Dermis microvascular lymphatic vessel endothelial cell (primary cell): ENCODE measurements at places on chromosomes 6 and 20.
A peak's percentile ranks its signal among the peaks of the same experiment; 100 is the strongest.

GRCh38 chr20:37977338-37977737 lies 55.9 kb downstream of the TTI1 start:
- no peak for DNase-seq

DNA sequence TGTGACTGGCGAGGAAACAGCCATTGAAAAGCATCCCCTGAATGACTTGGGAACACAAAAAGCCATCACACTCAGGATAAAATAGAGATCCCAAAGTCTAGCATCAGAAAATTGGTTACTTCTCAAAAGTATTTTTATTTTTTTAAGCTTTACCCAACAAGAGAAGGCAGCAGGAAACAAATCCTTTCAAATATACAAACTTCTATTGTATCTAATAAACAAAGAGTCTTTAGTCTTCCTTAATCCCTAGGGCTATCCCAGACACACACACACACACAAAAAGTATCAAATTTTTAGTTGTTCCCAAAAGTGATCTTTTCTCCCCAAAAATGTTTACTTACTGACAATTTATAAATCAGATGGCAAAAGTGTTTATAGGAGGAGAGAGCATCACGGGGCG lies 33.2 kb upstream of the MARCKS start:
- DNase-seq, result no peak

GRCh38 chr6:132481189-132481588 lies 31.7 kb downstream of the STX7 start:
- DNase-seq, result no peak

GRCh38 chr6:9295644-9296043 lies 860.3 kb upstream of the SLC35B3 start:
- DNase-seq, result no peak

DNA sequence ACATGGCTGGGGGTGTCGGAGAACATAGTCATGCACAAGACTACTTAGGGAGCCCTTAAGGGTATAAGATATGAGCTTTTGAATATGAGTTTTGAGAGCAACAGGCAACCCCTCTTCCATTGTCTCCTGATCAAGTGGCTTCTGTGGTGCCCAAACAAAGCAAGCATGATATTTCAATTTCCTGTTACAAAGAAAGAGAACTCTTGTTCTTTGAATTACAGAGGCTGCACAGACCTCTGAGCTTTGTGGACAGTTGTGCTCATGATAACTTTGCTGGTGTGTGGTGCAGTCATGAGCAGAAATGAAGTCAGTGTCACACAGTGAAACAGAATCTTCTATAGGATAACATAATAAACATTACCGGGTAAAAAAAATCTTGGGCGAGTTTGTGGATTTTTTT lies 66.8 kb upstream of the THEMIS start:
- DNase-seq, result no peak

DNA sequence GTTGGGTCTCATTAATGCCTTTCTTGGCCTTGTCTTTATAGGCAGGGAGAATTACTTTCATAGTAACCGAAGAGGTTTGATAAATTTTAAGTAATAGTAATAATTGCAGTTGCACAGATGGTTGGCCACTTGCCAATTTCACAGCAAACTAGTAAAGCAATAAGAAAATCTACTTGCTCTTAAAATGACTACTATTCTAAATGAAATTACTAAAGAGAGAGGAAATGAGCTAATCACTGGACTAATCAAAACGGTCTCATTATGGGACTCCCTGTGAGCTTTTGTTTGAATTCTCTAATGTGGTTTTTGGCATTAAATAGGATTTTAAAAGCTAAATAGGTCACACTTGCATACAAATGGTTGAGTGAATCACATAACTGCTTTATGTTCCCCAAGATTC lies 227.4 kb upstream of the PLN start:
- DNase-seq, result no peak

DNA sequence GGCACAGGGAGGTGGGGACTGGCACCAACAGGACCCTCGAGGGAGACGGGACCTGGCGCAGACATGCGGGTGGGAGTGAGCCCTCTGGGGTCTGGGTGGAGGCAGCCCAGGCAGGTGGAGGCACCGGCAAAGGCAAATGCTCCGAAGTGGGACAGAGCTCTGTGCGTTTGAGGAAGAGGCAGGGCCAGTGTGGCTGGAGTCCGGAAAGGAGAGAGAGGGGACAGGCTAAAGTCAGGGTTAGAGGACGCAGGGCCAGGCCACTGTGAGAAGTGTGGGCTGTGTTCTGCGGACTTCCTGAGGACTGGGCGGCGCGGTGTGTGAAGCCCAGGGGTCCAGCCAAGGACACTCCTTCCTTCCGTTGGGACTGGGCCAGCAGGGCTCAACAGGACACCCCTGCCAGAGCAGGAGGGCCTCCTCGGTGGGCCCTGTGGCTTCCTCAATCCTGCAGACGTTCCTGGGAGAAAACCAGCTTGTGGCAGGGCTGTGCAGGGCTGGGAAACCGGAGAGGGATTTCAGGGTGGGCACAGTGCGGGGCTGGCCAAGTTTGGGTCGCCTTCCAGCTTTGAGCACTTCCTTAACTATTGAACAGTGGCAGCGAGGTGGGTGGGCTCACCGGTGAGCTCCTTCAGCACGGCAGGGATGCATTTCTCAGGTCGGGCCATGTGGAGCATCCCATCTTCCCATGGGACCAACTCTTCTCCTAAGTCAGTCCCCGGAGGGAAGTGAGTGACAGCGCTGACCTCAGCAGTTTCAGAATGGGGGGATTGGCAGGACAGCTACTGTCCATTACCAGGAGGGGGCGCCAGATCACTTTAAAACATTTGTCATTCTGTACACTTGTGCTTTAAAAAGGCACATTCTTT lies 22.5 kb downstream of the MOCS3 start:
- DNase-seq, result peak; percentile 73

- no peak for DNase-seq
These were observed 24.0 kb downstream of the CTCFL start for GRCh38 chr20:57500962-57501361.

DNA sequence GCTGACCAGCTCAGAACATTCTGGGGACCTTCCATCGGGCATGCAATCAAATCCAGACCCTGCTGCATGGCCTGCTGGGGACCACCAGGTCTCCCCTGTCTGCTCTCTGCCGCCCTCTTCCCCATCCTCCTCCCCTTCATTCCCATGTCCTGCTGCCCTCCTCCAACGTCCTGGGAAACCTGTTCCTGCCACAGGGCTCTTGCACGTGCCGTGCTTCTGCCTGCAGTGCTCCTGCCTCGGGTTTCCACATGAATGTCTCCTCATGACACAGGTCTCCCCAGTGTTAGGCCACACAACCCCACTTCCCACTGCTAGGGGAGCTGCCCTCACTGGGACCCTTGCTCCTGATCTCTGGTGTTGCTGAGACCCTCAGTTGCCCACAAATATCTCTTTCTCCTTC lies 37.2 kb downstream of the SULF2 start:
- no peak for DNase-seq

DNA sequence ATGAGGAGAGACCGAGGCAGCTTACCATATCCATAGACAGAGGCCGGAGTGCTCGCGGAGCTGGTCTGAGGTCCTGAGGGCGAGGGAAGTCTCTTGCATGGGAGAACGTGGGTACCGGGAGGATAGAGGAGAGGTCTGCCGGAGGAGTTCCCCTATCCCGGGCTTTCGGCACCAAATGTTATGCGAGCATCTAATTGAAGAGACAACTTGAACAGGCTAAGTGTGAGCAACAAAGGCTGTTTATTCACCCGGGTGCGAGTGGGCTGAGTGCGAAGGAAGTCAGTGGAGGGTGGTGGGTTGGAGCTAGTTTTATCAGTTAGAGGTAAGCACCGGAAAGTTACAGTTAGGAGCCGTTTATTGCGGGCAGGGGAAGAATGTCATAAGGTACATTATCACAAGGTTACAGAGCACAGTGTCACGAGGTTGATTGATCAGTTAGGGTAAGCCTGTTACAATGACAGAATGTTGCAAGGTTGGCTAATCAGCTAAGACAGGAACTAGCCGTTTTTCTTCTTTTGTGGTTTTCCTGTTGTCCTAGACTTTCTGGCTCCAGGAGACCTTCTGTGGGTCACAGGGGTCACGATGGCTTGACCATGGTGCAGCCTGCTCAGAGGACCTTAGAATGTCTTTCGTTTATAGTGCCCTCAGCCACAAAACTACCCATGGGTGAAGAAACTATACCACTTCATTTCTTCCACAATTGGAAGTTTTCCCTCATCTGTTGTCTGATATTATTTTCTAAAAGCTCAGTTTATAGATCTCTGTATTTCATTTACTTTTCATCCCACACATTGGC lies 746.0 kb upstream of the ADGRB3 start:
- no peak for DNase-seq

GRCh38 chr6:168314948-168315347 lies 4.6 kb downstream of the DACT2 start:
- no peak for DNase-seq

GRCh38 chr20:37416848-37417616 lies 71.1 kb downstream of the SRC start:
- DNase-seq, result no peak

GRCh38 chr6:110345025-110345424 lies 13.1 kb downstream of the METTL24 start:
- no peak for DNase-seq

DNA sequence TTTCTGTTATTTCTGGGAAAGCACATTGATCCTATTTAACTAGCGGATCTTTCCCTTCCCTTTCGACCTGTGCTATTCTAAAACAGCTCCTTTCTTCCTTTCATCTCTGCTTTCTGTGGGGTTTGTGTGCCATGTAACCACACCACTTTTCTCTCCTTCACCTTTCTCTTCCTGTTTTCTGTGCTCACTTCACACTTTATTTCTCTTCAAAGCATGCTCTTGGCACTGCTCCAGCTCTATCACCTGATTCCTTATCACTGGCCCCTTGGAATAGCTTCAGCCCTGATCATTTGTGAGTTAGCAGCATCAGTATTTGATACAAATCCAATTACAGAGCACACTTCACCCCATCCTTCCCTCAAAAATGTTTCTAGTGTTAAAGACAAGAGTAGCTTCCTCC lies 8.1 kb upstream of the METTL24 start:
- no peak for DNase-seq

DNA sequence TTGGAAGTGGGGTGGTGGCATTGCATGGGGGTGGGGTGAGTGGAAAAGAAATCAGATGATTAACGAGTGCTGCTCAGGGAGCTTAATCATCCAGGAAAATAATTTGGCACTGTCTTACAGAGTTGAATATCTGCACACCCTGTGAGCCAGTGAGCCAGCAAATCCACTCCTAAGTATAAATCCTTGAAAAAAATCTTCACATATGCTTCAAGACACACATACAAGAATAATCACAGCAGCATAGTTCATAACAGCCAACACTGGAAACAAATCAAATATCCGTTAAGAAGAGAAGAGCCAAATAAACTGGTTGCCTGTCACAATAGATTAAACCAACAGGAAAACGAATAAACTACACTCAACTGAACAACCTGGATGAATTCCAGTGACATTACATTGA lies 62.8 kb downstream of the SAMD3 start:
- no peak for DNase-seq

DNA sequence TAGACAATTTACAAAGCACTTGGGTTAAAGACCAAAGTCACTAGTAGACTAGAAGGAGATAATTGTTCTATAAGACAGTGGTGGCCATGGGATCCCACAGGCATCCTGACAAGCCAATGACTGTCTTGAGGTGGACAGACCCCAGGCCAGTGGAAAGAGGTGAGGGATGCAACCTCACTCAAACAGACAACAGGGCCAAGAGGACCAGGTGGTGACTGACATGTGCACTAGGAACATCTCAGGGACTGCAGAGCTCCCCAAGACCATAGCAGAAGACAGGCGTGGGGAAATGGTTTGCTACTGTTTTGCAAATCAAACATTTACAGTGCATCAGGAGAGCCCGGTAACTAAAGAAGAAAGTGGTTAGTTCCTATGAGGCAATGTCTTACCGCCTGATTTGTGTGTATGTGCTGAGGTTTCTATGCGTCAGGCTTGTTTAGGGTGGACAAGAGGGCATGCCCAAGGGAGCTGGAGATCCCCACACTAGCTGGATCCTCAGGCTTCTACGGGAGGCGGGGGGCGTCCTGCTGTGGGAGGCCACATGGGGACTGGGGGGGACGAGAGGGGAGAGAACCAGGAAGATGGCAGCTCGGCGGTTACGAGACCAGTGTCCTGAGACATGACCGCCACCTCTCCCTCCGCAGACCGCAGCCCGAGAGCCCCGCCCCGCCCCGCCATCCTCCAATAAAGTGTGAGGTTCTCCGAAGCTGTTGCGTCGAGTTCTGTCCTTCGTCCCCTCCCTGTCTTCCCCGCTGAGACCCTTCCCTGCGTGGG lies 623 bp upstream of the MRPS26 start:
- no peak for DNase-seq

GRCh38 chr20:35116258-35116657 lies 23.7 kb upstream of the TRPC4AP start:
- DNase-seq, result no peak

GRCh38 chr20:45873409-45874103 lies 7.5 kb upstream of the ZSWIM1 start:
- no peak for DNase-seq
